ENCODE measurements at places on chromosomes 13 and 19.

- DNase-seq: no peak
Observed at GRCh38 chr19:48696353-48697010, 711 bp downstream of the FUT2 start.

DNA sequence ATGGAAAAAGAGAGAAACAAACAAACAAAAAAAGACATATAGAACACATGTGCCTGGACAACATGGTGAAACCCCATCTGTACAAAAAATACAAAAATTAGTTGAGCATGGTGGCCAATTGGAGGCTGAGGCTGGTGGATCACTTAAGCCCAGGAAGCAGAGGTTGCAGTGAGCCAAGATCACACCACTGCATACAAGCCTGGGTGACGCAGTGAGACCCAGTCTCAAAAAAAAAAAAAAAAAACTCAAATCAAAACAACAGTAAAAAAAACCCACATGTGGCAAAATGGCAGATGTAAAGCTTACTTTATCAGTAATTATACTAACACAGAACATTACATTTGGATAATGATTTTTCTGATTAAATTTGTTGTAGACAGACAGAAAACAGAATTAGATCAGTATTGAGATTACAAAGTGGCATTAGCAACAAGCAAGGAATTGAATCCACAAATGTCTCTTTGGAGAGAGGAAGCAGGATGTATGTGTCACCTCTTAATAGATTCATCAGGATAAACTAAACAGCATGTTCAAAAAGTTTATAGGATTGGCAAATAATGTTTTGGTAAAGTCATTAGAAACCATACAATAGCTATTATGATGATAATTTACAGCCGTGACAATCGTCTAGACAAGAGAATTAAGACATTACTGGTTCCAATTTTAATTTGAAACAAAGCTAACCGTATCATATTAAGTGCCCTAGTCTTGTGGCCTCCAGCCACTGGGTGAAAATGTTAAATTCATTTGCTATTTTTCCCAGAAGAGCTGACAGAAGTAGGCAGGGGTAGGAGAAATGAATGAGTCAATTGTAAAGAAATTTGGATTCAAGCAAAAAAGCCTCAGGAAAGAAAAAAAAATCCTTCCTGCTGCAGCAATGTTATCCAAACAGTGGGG, 206.0 kb downstream of the FGF14 start:
- no peak for DNase-seq

GRCh38 chr19:38692458-38693379, 45.3 kb downstream of the ACTN4 start:
- no peak for DNase-seq

DNA sequence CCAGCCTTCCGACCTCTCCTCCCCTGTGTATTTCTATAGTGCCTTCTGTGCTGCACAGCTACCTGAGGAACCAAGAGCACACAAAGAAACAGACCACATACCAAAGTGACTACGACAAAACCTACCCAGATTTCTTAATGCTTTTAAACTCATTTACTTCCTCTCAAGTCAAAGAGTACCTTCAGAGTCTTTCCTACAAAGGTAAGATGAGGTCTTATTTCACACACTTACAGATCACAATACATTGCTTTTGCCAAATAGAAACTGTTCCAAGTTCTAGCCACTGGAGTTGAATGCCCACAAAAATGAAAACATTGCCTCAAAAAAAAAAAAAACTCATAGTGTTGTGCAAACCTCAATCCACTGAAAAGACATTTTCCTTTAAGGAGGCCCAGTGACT, 36.4 kb downstream of the TEX26 start:
- DNase-seq: no peak

- no peak for DNase-seq
Observed at GRCh38 chr13:44826591-44827350, 162.5 kb downstream of the NUFIP1 start.
